ENCODE measurements at places on chromosomes 4 and X.

DNA sequence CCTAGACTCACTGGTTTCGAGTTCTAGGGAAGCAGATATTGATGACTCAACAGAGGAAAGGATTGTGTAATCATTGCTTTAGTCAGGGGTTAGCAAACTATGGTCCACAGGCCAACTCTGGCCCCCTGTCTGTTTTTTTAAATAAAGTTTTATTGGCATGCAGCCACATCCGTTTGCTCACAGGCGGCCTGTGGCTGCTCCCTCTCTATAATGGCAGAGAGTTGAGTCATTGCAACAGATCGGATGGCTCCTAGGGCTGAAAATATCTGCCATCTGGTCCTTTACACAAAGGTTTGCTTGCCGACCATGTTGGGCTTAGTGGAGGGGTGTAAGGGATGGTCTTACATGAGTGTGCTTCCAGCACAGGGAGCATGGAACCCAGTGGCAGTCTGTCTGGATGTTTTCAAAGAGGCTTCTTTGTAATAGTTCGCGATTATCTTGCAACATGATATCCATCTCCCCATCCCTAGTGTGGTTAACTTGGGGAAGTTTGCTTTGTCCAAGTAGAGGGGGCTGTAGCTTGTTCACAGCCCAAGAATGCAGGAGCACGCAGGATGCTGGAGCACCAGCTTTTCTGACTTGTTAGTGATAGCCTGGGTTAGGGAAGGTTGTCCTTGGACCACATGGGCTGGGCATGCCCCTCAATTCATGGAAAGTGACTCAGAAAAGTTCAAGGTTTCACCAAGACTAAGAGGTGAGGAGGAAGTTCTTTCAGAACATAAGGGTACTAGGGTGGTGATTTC is 59.3 kb upstream of the CLDN34 start:
- no peak for DNase-seq

GRCh38 chrX:14916017-14916674 is 42.9 kb downstream of the MOSPD2 start:
- peak; percentile 4 for DNase-seq

- DNase-seq, result no peak
These were observed 1056.0 kb downstream of the STIM2 start for GRCh38 chr4:27916452-27917184.

DNA sequence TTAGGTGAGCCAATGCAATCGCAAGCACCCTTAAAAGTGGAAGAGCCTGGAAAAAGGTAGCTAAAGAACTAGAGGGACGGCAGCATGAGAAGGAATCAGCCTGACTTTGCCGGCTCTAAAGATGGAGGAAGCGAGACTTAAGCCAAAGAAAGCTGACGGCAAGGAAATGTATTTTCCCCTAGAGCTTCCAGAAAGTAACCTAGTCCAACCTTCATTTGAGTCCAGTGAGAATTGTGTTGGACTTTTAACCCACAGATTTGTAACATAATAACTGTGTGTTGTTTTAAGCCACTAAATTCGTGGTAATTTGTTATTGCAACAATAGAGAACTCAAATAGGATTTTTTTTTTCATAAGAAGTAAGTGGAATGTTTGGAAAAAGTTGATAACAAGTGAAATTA is 212.7 kb upstream of the C1QTNF7 start:
- DNase-seq, result no peak

DNA sequence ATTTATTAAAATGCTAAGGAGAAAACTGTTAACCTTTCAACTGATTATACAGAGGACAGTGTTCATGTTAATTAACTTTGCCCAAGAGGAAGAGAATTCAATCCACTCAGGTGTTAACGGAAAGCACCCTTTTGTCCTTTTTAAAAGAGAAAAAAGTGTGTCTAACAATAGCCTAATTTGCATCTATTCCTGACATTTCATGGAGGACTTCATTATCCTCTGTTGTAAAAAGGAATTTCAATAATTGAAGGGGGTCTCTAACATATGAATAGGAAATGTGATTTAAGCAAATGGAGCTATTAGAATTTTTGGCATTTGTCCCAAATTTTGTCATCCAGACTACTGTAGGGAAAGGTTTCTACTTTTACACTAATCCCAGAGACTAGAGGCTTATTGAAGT is 44.6 kb upstream of the GC start:
- no peak for DNase-seq

GRCh38 chrX:153864101-153864500 is 21.9 kb downstream of the L1CAM start:
- no peak for DNase-seq

DNA sequence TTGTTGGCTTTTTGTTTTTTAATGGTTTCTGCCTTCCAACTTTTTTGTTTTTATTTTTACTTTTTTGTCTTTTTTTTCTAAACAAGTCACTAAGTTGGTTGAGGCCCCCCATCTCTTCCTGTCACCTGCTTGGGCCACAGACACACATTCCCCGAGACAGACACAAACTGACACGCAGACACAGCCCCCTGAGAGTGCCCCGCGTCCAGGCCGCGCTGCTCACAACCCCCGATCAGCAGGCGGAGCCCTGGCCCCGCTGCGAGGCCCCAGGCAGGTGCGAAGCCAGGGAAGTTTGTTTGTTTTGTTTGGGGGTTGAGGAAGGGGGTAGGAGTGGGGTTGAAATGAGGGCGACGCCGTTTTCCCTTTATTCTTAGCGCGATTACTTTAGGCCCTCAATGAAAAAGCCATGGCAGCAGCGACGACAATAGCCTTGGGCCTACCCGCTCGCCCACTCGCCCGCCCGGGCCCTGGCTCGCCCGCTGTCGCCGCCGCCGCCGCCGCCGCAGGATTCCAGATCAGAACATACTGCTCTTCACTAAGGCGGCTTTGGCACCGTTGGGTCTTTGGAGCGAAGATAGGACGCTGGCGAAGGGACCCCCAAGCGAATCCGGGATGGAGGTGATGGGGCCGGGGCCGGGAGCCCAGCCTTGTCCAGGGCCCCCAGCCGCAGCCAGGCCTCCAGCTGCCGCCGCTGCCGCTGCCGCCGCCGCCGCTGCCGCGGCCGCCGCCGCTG is 3.1 kb downstream of the PHOX2B start:
- no peak for DNase-seq

GRCh38 chrX:1535241-1536041 is 1.5 kb downstream of the P2RY8 start:
- DNase-seq, result no peak

- DNase-seq, result no peak
These were observed 57.5 kb downstream of the DCX start for GRCh38 chrX:111354496-111354895.

DNA sequence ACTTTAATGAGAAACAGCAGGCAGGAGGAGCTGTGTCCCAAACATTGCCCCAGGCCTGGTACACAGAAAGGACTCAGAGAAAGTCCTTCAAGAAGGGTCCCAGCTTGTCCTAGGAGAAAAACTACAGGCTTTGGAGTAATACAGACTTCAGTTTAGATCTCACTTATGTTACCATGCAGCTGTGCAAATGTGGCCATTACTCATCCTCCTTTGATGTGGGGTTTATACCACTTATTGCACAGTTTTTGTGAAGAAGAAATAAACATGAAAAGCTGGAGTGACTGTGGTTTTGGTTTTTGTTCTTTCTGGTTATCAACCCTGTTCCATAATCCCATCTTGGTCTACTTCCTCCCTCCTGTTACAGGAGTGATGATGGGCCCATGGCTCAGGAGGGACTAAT is 8.1 kb upstream of the CYTL1 start:
- no peak for DNase-seq

- DNase-seq, result no peak
These were observed 44.8 kb downstream of the PDS5A start for GRCh38 chr4:39932776-39933402.

GRCh38 chrX:109889289-109890006 is 113.5 kb upstream of the TMEM164 start:
- no peak for DNase-seq

DNA sequence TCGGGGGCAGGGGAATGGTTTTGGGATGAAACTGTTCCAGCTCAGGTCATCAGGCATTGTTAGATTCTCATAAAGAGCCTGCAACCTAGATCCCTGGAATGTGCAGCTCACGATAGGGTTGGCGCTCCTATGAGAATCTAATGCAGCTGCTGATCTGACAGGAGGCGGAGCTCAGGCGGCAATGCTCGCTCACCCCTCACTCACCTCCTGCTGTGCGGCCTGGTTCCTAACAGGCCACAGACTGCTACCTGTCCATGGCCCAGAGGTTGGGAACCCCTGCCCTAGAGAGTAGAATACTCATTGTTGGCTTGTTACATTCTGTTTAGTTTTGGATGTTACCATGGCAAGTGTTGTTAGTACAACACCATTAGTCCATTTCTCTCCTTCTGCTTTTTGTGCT is 40.8 kb upstream of the STX18 start:
- DNase-seq, result no peak

- DNase-seq, result no peak
These were observed 210.8 kb downstream of the IQCM start for GRCh38 chr4:149604827-149605226.

GRCh38 chr4:70772929-70773555 is 51.3 kb downstream of the RUFY3 start:
- DNase-seq, result no peak

GRCh38 chr4:186651624-186652023 is 72.0 kb downstream of the FAT1 start:
- DNase-seq, result peak; percentile 35

DNA sequence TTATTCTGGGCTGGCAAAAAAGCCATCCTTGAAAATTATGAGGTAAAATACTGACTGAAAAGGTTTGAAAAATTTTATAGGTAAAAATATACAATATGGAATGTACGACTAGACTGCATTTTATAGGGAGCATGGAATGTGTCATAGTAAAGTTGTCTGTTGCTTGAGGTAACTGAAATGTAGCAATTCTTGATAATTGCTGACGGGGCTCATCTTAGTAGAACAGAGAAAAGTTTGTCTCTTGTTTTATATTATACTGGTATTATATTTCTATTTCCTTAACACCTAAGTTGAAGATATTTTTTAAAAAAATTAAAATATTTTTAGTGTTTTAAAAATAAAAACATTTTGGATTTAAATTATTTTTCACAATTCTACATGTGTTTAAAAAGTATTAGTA is 11.0 kb downstream of the GRIA2 start:
- DNase-seq, result no peak

DNA sequence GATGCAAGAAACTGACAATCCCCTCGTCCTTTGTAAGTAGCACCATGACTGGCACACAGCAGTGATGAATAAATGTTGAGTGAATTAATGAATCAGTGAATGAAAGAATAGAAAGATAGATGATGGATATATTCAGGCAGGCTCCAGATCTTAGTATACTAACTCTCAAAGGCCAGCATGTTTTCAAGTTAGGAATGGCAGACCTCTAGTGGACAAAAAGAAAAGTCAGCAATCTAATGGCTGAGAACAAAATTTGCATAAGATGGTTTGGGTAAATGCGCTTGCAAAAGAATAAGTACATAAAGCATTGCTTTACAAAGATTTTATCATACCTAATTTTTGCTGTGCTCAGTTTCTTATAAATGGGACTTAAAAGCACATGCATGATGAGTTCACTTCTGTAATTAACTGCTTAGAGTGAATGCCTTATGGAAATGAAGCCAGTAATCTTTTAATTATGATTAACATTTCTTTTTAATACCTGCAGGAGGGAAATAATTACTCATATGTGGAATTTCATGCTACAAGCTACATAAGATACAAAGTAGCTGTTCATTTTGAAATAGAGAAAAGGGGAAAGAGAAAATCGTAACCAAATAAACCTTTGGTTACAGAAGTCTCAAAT is 126.9 kb upstream of the GPRIN3 start:
- peak; percentile 17 for DNase-seq

GRCh38 chr4:921830-922331 is 10.2 kb downstream of the GAK start:
- no peak for DNase-seq

DNA sequence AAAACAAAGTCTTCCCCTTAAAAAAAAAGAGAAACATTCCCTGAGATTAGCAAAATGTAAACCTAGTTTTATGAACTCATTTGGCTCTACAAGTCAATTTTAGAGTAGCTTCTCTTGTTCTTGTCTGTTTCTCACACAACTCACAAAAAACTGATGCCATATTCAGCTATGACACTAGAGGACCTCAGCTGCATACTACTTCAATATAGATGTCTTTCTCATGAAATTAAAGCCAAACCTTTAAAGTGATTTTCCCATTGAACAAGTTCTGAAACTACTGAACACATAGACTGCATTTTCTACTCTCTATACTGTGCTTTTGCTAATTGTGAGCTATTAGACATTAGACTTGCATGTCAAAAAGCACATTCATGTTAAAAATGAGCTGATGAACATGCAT is 49.8 kb downstream of the TBCK start:
- DNase-seq, result peak; percentile 35

DNA sequence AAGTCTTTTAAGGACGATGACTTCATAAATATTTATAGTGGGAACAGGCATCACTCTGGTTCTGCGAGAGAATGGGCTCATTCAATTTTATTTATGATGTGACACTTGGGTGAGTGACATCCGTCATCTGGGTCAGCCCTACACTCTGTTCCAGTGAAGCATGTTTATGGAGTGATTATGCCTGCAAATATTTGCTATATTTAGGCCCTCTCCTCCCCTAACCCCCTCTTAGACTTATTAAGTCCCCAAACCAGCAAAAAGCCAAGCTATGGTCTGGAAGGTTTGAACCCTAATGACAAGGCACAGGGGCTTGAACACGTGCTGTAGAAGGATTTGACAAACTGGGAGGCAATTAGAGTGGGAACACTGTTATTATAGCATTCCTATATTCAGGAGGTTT is 55.9 kb downstream of the C4orf51 start:
- DNase-seq, result no peak

DNA sequence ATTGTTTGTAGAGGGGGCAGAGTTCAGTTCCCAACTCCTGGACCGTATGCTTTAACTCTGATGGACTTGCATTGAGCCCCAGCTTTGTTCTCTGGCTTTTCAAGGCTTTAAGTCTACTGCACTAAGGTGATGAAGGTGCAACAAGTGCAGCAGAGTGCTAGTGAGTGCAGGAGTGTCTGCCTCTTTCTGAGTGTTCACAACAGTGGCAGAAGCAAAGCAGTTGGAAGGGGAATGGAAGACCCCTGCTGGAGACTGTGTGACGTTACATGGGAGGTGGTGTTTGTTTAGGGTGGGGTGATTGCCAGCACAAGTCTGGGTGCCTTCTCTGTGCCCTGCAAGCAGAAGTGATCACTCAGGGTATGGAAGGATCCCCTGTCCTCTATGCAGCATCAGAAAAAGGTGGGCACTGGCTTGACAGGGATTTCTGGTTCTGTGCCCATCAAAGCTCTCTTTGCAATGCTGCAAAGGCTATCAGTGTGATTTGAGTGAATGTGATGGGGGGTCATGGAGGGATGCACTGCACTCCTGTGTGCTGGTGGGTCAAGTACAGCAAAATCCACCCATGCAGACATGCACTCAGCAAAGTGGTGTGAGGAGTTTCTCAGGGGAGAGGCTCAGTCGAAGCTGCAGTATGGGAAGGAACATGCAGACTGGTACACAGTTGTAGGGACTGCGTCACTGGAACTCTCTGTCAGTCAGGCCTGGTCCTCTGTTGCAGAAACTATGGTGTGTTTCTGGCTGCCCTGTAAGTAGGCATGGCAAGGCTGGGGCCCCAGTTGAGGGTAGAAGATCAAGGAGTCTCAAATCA is 70.9 kb upstream of the UGT2B7 start:
- DNase-seq, result no peak
